ENCODE measurements at places on chromosomes 3 and 15. TPM values are rescaled to one million over a fixed set of nuclear protein-coding genes. Genes with fewer than 3 reads are reported as not detected.
A peak's percentile ranks its signal among the peaks of the same experiment; 100 is the strongest.

- no peak for DNase-seq
These were observed 21.2 kb downstream of the CCR8 start for GRCh38 chr3:39350714-39351113.

Gene ROPN1
- total RNA-seq = not detected

- peak; percentile 58 for DNase-seq
These were observed 29.5 kb downstream of the LINS1 start for GRCh38 chr15:100572362-100572983.

DNA sequence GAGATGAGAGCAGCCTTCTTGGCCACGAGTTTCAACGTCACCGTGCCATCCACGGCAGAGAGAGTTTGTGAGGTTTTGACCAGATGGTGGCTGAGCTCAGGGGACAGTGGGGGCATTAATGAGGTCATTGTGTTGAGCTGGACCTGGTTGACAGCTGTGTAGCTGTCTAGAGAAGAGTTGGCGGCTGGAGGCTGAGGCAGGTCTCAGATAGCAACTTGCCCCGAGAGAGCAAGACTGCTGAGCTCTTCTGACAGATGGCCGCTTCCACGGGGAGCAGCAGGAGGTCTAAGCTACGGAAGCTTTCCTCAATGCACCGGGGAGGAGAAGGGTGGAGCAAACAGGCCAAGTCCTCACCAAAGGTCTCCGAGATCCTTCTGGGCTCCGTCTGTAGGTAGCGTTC lies 44.8 kb upstream of the EIF5A2 start:
- DNase-seq = no peak

- DNase-seq = peak; percentile 17
These were observed 25.4 kb downstream of the EDEM1 start for GRCh38 chr3:5212628-5213573.

- DNase-seq = no peak
These were observed 139.0 kb upstream of the CGNL1 start for GRCh38 chr15:57237301-57237642.

Gene SLC27A2
- total RNA-seq = 8.1 TPM

- DNase-seq = peak; percentile 40
These were observed 10.8 kb downstream of the PDHB start for GRCh38 chr3:58422756-58423325.

DNA sequence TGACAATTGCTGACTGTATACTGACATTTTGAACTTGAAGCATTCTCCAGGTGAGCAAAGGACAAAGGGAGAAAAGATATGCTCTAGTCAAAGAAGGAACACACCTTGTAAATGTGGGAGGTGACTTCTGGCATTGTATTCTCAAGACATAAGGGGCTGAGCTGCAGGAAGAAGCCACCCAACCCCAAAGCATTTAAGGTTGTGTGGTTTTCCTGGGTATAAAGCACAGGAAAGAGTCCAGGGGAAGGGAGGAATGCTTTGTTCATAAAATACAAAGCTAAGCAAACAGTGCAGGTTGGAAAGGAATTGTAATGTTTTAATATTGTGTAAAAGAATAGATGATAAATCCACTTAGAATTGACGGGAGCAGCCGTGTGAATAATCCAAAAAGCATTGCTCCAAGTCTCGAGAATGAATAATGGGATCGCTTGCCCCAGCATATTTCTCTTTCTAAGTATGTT lies 102.4 kb upstream of the LRIG1 start:
- DNase-seq = peak; percentile 65

- no peak for DNase-seq
These were observed 24.5 kb downstream of the HHLA2 start for GRCh38 chr3:108320746-108321350.

- no peak for DNase-seq
These were observed 88.8 kb upstream of the ARHGEF3 start for GRCh38 chr3:56890448-56891091.

Gene CIB1
- 85.8 TPM for total RNA-seq

Gene SOX14
- not detected for total RNA-seq

- no peak for DNase-seq
These were observed 698.7 kb upstream of the GOLIM4 start for GRCh38 chr3:168794427-168794826.

- DNase-seq = no peak
These were observed 35.8 kb downstream of the ABHD5 start for GRCh38 chr3:43726521-43726920.

- DNase-seq = no peak
These were observed 112.4 kb downstream of the FRMD5 start for GRCh38 chr15:44082558-44083157.

DNA sequence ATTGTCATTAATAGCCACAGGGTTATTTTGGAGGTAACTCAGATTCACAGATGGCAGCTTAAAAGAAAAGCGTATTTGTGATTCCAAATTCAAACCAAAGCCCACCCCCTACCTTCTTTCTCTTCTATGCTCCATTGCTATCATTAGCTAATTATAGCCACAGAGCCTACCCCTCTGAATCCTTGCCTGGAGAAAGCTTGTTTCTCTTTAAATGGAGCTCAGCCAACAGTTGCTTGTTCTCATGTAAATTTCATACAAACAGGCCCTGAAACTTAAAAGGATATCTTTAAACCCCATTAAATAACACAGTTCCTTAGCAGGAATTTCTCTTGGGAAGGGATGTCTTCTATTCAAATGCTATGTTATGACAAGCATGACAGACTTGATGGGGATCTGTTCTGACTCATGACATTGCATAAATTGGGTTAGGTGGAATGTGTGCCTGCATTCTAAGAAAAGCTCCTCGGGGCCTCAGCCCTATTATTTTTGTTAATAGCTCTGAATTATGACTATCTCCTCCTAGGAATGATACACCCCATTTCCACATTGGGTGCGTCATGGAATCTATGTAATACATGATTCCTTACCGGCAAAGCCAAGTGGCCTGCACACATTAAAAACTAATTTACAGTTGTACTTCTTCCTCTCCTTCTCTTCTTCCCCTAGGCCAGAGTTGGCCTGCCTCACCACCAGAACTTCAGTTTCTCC lies 265.8 kb downstream of the TAFA4 start:
- DNase-seq = no peak

GRCh38 chr3:153911116-153911515 lies 210.1 kb upstream of the ARHGEF26 start:
- no peak for DNase-seq

DNA sequence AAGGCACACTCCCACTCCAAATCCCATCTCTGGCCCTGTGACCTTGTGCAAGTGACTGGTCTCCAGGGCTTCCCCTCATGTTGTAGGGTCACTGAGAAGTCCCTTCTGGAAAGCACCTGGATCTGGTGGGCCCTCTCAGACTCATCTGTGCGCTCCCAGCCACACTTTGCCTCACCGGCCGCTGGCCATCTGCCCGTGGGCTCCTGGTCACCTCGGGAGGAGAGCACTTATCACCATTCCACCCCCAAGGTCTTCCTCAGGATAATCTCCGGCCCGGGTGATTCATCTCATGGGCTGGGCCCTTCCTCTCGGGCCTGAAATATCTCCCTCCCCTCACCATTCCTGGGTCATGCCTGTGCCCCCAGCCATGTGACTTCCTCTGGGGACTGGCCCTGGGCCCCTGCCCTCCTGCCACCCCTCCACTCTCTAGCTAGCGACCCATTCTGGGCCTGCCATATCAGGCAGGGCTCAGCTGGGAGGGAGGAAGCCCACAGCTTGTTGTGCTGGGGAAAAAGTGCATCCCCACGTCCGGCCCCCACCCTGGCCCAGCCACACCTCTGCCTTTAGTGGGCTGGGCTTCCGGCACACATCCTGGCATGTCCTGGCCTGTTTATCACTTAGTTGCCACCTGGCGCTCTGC lies 10.6 kb upstream of the WNT7A start:
- no peak for DNase-seq

DNA sequence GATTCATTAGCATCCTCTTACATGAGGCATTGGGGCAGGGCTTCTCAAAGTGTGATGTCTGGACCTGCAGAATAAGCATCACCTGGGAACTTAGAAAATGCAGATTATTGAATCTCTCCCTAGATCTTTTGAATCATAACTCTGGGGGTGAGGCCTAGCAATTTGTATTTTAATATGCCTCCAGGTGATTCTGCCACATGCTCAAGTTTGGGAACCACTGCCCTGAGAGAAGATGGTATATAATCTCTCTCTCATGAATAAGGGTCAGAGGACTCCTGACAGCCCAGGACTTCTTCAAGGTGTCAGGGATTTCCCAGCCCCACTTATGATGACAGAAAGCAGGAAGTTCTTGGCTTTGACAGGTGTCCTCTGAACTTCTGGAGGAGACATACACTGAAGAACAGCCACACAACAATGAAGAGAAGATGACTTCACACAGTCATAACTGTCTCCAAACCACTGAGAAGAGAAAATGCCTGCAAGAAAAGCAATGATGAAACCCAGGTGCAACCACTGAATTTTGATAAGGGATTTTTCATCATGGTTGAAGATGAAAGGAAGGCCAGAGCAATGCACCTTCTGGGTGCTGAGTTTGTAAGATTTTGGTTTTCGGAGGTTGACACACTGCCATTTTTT lies 211.9 kb upstream of the MRPL3 start:
- no peak for DNase-seq

DNA sequence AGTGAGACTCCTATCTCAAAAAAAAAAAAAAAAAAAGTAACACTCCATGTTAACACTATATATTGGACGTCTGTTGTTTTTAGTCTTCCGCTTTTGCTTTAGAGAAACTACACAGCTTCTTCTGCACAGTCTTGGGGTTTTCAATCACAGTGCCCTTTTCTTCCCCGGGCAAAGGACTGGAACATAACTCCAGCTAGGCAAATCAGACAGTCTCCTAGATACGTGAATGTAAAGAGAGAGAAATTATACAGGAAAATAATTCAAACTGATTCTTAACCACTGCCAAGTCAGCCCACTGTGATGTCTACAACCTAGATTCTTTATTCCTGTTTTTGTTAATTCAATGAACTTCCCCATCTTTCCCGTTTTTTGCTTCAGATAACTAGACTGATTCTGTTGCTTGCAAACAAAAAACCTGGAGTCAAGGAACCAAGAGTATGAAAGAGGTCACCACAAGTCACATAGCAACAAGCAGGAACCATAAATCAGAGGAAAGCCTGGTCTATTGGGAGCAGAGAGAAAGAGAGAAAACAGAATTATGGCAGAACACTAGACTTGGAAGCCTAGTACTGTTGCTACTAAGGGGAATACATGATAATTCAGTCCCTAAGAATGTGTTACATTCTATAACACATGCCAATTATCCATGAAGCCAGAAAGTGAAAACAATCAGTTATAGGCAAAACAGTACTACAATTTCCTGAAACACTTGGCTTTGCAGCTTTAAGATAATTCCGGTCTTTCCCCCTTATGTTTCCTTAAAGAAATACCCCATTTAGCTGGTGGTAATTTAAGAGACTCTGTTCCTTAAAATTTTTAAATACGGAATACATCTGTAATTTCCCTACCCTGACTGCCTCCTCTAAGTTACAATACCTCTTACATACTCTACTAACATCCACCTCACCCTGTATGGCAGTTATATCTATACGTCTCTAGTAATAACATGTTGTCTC lies 63.1 kb downstream of the TBL1XR1 start:
- no peak for DNase-seq

- no peak for DNase-seq
These were observed 436.0 kb upstream of the THBS1 start for GRCh38 chr15:39144613-39145499.

Data from PC-3 (cell line).